ENCODE measurements at places on chromosomes 12 and 14.

- peak; percentile 35 for DNase-seq
These were observed 14.2 kb upstream of the HMGA2 start for GRCh38 chr12:65810036-65810435.

DNA sequence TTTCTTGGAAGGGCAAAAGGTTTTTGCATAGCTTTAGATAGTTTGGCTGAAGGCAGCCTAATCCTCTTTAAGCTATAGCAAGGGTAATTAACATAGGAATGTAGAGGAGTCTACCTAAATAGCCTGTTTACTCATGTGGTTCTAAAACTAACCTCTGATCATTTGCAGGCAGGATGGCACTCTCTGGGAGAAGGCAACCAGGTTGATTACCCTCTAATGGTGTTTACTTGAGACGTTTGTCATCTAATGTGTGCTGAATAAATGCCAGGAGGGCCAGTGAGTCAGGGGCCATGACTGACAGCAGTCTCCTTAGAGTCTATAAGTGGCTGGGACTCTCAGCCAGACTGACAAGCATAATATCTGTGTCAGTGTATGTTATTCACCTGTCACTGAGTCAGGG lies 286.4 kb downstream of the PCNX1 start:
- DNase-seq: no peak

DNA sequence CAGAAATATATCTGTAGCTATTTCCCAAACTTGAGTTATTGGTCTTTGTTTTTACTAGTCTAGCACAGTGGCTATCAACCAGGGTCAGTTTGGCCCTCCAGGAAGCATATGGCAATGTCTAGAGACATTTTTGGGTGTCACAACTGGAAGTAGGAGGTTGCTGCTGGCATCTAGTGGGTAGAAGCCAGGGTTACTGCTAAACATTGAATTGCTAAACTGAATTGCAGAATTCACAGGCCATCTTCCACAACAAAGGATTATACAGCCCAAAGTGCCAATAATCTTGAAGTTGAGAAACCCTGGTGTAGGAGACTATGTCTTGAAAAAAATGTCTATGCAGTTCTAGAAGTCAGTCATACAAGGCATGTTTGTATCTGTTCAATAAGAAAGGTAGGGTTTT lies 27.7 kb downstream of the ARHGAP5 start:
- DNase-seq: no peak

DNA sequence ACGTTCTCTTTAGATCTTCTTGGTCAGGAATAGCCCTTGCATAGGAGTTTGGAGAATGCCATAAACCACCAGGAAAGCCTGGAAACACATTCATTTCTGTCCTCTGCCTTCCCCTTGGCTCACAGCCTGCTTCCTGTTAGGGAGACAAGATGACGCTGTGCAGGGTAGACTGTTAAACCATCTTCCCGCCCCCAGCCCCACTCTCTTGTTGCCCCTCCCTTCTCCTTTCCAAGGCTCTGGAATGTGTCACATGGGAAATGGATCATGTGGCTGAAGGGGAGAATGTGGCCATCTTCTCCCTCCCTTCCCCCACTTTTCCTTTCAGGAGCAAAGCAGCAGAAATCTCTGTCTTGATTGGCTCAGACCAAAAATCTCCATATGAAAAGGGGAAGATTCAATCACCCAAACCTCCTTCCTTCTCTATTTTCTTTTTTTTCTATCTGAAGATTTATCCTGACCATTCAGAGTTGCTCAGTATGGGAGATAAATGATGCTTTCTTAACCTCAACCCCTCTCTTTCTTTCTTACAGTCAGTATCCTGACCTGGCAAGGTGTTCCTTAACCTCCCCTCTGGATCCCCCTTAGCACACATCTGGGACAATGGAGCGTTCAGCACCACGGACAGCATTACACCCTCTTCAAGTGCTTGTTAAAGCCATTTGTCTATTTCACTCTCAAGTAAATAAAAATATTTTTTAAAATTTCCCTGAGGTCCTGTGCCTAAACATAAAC lies 11.4 kb downstream of the GPR19 start:
- DNase-seq: no peak

- no peak for DNase-seq
These were observed 12.1 kb upstream of the FLVCR2 start for GRCh38 chr14:75566321-75566720.

- no peak for DNase-seq
These were observed 126.3 kb upstream of the RTL1 start for GRCh38 chr14:101029668-101030290.

DNA sequence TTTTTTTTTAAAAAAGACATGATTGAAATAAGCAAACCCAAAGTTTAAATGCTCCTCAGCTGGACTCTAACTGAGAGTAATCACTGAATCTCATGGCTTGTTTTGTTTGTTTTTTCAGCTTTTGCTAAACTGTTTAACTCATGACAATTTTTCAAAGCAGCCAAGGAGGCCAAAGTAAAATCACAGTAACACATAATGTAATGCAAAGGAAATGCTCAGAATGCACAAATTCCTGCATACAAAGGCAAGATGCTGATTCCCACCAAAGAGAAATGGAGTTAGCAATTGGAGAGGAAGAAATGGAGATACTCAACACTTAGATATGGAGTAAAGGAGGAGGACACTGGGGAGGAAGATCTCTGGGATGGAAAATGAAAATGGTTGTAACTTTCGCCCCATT lies 126.2 kb upstream of the SOX5 start:
- DNase-seq: no peak

DNA sequence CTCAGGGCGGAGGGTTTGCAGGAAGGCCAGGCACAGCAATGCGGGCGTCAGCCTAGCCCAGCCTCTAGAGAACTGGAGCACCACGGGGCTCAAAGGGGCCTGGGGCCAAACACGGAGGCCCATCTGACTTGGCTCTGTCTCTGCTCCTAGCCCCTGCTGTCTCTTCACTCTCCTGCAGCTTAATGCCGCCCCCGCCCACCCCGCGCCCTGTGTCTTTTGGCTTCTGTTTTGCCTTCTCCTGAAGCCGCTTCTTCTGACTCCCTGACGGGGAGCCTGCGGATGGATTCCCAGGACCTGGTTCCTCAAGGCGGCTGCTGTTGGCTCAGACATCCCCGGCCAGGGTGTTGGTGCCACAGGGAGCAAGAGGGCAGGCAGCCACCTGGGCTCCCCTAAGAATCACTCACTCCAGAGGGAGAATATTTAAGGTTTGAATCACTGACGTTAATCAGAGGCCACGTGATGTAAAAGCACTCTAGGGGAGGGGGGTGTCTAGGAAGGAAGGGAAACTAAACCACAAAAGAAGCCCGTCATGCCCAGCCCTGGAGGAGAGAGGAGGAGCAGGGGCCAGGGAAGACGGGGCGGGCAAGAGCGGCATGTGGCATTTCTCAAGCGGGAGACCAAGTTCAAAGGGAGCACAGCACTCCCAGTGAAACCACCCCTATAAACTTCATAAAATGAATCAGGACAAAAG lies 36.9 kb upstream of the PRMT8 start:
- DNase-seq: peak; percentile 9

DNA sequence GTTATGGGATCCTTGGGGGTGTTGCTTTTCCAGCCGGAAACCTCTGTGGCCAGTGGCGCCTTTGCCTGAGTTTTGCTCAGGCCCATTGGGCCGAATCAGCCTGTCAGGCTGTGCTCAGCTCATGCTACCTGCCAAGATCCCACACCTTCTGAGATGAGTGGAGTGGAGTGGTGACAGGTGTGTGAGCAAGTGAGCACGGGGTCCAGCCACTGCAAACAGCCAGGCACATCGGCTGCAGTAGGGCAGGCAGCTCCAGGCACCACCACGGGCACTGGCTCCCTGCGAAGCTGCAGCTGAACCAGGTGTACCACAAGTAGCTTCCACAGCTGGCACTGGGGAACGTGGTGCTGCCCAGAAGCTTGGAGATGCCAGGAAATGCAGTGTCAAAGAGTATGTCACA lies 21.1 kb upstream of the WDR89 start:
- DNase-seq: no peak

DNA sequence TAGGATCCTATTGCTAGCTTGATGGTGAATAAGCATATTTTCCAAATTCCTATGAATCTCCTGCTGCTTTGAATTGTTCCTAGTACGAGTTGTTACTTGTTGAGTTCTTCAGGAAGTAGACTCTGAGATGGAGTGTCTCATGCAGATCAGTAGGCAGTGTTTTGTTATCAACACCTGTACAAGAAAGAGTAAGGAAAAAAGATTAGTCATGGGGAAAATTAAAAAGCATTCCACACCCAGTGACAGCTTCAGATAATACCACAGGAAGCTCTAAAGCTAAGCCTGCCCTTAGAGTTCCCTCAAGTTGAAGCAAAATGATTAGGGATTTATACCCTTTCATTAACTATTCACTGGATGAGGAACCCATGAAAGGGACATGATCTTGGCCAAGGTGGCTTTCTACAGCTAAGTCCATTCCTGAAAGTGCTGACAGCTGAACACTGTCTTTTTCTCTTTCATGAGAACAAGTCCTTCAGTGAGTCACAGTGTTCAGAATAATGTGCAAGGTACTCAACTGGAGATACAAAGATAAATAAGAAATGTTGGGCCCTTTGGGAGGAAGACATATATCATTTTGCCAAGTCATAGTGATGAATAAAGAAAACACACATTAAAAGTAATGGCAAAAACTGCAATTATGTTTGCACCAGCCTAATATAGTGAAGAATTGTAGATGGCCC lies 49.1 kb downstream of the CCER1 start:
- no peak for DNase-seq

DNA sequence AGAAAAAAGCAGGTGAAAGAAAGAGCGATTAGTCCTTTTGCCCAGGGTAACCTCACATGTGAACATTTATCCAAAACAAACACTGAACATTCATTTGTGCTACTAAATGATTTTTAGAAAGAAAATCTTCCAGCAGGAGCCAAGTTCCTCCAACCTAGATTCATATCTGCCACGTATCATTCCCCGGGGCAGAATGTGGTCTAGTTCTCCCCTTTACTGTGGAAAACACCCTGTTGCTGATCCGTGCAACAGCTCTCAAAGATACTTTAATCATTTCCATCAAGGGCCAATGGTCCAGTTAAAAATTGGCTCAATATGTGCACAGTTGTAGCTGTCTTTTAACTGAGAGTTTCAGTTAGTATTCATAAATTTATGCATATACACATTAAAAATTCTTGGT lies 479.1 kb downstream of the ATP23 start:
- peak; percentile 83 for DNase-seq

- DNase-seq: no peak
These were observed 289.1 kb downstream of the RMST start for GRCh38 chr12:97751704-97752103.

DNA sequence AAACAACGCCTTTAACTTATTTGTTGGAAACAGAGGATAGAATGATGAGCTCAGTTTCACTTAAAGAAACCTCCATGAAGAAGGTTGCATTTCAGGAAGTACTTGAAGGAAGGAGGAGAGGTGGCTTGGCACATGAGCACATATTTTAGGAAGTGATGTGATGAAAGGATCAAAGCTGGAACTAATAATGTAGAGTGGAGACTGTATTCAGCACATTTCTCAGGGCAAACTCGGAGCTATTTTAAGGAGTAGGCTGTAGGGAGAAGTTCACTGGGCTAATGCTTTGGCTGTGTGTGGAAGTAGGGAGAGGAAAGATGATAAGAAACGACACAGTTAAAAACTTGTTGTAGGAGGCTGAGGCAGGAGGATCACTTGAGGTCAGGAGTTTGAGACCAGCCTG lies 272.8 kb downstream of the AKAP6 start:
- no peak for DNase-seq

GRCh38 chr12:19278407-19278806 lies 148.9 kb downstream of the PLEKHA5 start:
- DNase-seq: no peak

DNA sequence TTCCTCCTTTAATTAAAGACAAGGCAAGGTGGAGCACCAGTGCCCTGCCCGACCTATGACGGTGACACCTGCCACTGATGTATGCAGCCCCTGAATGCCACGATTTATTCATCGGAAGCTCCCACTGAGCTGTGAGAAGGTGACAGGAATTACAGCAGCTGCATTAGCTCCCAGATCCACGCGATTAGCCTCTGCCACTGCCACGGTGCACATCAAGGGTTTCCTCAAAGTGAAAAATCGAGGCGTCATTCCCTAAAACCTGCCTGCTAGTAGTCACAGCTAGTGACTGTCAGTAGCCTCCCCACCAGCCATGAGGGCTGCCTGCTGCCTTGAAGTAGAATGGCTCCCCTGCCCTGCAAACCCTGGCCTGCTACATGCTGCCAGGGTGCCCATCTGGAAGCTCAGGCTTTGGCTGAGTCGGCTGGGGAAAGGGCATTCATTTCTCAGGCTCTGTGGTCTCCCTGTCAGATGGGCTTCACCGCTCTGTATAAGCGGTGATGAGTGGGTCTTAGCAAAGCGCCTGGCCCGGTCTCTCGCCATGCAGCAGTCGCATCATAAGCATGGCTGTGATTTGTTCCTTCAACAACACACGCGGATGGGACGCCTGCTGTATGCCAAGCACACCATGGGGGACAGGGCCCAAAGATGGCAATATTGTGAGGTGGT lies 8.2 kb upstream of the BCL11B start:
- no peak for DNase-seq

DNA sequence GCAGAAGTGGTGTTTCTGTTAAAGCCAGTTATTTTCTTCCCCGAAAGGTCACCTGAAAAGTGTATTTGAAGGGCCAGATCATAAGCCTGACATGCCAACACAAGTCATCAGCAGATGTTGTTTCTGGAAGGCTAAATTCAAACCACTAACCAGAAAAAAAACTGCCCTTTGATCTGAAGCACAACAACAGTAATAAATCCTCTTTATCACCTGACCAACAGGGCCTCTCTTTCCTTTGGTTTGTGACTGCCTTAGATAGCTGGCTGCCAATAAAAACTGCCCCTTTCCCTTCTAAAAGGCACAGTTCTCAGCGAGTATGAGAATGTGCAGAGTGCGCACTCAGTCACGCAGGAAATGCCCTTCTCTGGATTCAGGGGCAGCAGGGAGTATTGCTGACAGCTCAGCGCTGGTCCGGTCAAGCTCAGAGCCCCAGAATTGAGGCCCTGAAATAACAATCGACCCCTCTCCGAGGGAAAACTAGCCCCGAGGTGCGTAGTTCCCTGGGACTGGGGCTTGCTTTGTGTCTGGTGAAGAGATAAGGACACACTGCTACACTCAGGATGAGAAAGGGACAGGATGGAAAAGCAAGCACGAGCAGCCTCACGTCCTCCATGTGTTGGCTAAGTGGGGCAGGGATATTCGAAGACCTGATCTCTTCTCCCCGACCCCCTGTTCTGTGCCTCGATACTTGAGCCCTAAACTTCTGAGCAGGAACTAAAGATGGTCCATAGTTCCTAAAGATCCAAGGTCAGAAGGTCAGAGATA lies 184.2 kb upstream of the GZMB start:
- DNase-seq: no peak

DNA sequence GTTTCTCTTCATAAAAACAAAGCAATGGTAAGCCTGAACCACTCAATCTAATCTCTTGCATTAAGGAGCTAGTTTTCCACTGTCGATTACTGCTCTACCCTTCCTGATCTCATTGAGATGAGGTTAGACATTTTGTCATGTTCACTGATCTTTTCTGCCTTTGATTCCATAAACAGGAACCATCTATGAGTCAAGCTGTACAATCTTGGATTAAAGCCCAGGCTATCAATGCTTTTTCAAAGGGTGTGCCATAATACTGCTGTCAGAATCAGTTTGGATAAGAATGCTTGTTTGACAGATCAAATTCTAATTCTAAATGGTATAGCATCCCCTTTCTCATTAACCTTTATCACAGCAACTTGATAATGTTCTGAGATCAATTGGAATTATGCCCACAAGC lies 16.1 kb downstream of the GRIP1 start:
- DNase-seq: peak; percentile 12

- no peak for DNase-seq
These were observed 612 bp upstream of the ZDHHC22 start for GRCh38 chr14:77142005-77142800.
